ENCODE measurements at places on chromosomes 5 and 9.
A peak's percentile ranks its signal among the peaks of the same experiment; 100 is the strongest.

DNA sequence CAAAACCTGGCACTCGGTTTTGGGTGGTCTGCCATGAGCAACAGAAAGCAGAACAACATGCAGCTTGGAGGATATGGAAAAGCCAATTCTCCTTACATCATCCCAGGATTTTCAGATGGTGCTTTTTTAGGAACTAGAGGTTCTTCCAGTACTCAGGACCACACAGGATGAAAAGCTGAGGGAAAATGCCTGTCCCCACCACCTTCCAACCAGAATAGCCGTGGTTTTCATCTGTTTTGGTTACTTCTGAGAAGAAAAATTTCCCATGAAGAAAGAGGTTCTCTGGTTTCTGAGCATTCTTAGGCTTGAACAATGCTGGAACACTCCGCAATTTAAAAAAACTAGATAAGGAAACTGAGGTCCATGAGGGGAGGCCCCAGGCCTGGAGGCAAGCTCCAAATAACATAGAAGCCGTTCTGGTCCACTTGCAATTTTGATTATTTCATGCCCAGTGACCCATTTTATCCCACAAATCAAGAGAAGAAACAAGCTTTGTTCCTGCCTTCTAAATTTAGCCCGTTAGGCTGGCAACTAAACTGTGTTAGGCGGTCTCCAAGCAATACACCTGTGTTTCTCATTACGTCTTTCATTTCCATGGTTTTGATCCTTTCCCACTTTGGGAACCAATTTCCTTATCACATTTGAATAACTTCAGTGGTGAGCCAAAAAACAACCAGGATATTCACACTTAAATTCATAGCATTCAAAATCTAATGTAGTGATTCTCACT is 79.2 kb upstream of the SPIN1 start:
- DNase-seq = no peak

- DNase-seq = no peak
These were observed 4.2 kb upstream of the SEMA4D start for GRCh38 chr9:89502038-89502601.

GRCh38 chr5:143474616-143475015 is 71.1 kb upstream of the NR3C1 start:
- no peak for DNase-seq

GRCh38 chr5:117220730-117221129 is 646.1 kb upstream of the SEMA6A start:
- no peak for DNase-seq

- DNase-seq = no peak
These were observed 29.2 kb downstream of the EXOC3 start for GRCh38 chr5:472076-472655.

GRCh38 chr5:2303431-2304100 is 420.8 kb upstream of the IRX4 start:
- no peak for DNase-seq

DNA sequence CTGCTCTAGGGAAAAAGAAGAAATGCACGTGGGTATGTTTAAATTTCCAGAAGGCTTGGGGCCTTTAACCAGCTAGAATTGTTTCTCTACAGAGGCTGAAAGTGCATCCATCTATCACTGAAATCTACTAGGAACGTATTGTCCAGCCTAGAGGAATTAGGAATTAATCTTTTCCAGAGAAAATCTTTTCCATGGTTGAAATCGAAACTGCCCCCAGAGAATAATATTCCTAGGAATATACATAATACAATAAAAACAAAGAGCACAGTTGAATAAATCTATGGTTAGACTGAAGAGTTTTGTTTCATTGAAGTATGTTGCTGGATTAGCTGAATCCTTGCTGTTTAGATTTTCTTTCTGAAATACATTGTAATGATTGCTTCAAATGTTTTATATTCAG is 378.5 kb downstream of the PLK2 start:
- DNase-seq = no peak

- DNase-seq = no peak
These were observed 205.1 kb downstream of the NTRK2 start for GRCh38 chr9:84874596-84874995.

DNA sequence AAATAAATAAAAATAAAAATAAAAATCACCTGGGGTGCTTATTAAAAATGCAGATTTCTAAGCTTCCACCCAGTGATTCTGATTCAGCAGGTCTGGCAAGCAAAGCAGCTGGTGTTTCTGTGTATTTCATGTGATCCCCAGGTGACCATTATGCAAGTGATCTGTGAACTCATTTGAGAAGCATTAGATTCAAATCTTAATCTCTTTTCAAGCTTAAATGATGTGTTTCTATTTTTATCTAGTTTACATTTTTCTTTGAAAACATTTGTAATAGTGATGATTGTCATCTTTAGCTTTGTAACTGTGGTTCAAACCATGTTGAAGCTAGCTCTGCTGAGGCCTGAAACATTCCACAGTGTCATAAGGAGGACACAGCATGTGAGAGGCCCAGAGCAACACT is 804.8 kb upstream of the ZNF608 start:
- DNase-seq = no peak

DNA sequence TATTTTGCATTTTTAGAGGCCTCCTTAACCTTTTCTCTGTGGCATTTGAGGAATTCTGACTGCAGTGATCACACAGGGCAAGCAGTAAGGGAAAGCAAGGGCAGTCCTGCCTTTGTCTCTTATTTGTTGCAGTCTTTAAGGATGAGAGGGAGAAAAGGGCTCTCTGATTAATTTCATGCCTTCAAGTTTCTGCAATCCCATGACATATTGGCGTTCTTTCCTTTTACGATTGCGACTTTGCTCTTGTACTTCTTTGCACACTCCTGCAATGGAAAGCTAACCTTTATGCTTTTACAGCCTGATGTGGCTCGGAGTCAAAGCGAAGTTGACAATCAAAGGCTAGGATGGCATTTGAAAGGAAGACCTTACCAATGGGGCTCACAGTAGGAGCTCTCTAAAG is 698.4 kb downstream of the DNAH5 start:
- DNase-seq = peak; percentile 23

DNA sequence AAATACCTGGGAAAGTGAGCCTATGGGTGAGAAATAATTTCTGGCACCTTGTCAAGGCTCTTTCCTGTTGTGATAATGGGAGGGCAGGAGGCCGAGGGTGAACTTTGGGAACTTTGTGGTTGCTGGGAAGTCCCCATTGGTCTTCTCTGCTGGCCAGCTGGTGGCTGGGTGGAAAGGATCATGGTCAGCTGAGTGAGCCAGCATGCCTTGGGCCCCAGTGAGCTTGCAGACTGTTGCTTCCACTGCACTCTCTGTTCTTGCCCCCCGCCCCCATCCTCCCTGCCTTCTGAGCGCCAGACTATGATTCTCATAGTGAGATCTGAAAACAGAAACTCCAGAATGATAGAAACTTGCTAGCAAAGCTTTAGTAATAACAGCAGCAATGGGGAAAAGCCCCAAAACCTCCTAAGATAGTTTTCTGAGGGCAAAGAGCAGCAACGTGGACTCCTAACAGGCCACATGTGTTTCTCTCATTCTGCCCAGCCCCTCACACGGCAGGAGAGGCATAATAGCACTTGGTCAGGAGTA is 139.2 kb upstream of the SMARCA2 start:
- no peak for DNase-seq

DNA sequence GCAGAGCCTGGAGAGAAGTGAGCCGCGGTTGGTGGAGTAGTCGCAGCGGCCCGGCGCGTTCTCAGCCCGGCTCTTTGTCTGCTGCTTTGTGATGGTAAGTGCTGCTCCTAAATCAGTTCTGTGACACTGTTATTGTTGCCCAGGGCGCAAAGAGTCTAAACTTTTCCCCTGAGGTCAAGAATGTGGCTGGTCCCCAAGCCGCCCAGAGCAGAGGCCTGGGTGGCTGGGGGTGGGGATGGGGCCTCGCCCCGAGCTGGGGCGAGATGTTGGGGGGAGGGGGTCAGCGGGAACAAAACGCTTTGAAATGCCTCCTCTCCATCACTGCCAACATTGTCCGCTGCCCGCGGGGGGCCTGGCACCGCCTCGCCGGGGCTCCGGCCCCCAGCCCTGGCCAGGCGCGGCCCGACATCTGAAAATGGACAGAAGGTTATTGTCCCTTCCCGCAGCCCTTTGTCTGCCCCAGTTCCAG is 11.7 kb upstream of the CERCAM start:
- peak; percentile 81 for DNase-seq

DNA sequence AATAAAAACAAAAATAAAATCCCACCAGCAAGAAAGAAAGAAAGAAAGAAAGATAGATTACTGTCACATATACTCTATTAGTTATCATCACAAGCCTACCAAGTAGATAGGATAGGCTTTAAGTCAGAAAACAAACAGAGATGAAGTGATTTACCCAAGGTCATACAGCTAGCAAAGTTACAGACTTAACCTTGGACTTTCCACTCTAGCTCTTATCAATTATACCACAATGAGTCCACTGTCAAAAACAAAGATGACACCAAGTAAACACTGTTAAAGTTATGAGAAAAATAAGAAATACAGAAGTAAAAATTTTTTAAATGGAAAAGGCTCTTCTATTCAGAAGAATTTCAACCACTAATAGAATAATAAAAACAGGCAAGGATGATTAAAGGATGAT is 13.4 kb downstream of the LARS1 start:
- DNase-seq = no peak

- no peak for DNase-seq
These were observed 894 bp downstream of the FST start for GRCh38 chr5:53481159-53481886.

DNA sequence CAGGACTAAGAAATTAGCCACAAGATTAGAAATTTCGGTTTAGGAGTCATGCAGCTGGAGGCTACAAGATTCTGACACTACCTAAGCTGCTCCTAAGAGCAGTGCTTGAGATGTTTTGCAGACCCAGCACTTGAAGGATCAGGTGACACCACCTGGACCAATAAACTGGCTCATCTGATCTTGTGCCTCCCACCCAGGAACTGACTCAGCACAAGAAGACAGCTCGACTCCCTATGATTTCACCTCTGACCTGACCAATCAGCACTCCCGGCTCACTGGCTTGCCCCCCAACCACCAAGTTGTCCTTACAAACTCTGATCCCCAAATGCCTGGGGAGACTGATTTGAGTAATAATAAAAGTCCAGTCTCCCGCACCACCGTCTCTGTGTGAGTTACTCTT is 170.4 kb downstream of the TTC39B start:
- no peak for DNase-seq

- no peak for DNase-seq
These were observed 210.0 kb upstream of the CLINT1 start for GRCh38 chr5:158068964-158069363.

GRCh38 chr9:128310461-128310860 is 11.8 kb downstream of the TRUB2 start:
- DNase-seq = no peak

- peak; percentile 23 for DNase-seq
These were observed 133.0 kb upstream of the TUT7 start for GRCh38 chr9:86486891-86487837.

GRCh38 chr9:17011880-17012279 is 123.0 kb upstream of the CNTLN start:
- DNase-seq = no peak

DNA sequence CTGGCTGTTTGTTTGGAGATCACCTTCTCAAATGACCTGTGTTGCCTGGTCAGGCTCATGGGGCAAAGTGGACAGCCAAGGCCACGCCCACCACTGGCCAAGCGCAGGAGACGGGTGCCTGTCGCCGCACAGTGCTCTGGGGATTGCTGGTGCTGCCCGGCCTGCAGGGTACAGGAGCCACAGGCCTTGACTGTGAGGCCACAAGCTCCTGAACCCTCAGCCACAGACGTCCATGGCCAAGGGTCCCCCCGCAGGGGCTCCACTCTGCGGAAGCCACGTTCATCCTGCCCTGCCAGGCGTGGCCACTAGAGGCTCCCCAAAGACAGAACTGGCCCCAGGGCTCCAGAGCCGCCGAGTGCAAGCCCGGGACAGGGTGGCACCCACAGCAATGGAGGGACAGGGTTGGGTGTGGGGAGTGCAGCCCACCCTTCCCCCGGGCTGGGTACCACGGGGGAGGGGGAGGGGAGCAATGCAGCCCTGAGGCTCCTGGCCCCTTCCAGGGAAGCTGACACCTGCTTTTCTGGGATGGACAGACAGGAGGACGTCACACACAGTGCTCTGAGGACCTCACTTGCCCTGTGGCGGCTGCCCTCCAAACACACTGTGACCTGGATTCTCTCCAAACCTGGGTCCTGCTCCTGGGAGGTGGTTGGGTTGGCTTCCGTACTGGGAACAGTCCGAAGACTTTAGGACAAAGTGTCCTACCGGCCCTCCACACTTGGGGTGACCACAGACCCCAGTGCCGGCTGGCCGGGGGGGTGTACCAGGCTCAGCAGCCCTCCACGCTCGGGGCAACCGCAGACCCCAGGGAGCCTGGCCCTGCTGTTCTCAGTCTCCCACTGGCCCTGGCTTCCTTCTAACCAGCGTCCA is 21.5 kb downstream of the TPPP start:
- peak; percentile 36 for DNase-seq

DNA sequence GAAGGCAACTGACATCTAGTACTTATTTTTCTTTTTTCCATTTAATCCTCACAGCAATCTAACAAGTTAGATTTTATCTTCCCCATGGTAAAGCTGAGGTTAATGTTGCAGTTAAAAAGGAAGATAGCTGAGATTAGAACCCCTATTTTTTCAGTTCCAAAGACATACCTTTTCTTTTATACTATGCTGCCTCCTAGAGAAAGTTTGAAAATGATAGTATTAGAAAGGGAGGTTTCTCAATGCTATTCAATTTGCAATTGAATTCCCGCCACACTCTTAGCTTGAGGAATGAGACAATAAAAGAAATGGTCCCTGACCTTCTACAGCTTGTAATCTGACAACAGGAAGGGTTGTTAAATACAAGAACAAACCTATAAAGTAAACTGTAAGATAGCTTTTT is 195.9 kb upstream of the TRIM32 start:
- DNase-seq = no peak

DNA sequence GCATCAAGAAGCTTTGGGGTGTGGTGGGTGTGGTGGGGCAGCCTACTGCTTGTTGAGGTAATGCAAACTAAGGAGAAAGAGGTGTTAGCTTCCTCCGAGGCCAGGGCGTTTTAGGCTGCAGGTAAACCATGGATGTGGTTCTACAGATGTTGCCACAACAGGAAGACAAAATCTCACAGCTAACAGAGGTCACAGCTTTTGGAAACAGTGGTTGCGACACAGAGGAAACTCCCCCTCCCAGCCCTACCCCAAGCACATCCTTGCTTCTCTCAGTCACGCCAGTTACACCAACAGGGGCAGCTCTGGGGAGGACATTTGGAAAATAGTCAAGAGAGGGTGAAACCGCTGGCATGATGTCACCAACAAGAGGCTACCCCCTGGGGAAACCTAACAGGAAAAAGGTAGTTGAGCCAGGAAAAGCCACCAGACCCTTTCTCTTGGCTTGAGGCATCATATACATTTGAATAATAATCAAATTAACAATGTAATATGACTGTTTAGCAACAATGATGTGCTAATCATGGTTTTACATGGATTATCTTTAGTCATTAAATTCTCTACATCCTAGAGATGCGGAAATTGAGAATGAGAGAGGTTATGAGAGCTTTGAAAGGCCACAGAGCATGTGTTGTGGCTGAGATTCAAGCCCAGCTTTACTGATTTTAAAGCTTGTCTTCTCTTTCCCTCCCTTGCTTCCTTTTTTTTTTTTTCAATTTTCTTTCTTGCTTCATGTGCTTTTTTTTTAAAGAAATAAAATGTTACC is 82.2 kb upstream of the IL12B start:
- no peak for DNase-seq
